Mesenteric fat pad (tissue), 1 donor: ENCODE measurements at places on chromosomes 11 and 22. TPM values are rescaled to one million over a fixed set of nuclear protein-coding genes. Genes with fewer than 3 reads are reported as not detected.

The HBB gene
- 346 TPM for total RNA-seq

The APLP2 gene
- 298 TPM for total RNA-seq

The CNGA4 gene
- not detected for total RNA-seq

The PSMD13 gene
- total RNA-seq = 100 TPM

The NRIP3 gene
- total RNA-seq = 0.87 TPM

The CTSF gene
- total RNA-seq = 44.2 TPM

The TUBA8 gene
- total RNA-seq = 5.1 TPM

The P2RX6 gene
- 1.2 TPM for total RNA-seq

The TPBGL gene
- 1.6 TPM for total RNA-seq

The CCDC89 gene
- 0.84 TPM for total RNA-seq

The CCDC34 gene
- total RNA-seq = 6.2 TPM

The RAC2 gene
- 26.1 TPM for total RNA-seq

The LARGE1 gene
- total RNA-seq = 26.2 TPM

The BTBD18 gene
- total RNA-seq = not detected

The CRYBB2 gene
- not detected for total RNA-seq

The PRODH gene
- total RNA-seq = 2.5 TPM

The MS4A3 gene
- total RNA-seq = not detected

The OR51B2 gene
- not detected for total RNA-seq

The OR52J3 gene
- not detected for total RNA-seq

The SCGB1D2 gene
- not detected for total RNA-seq

The PGR gene
- 2.3 TPM for total RNA-seq

The HTR3B gene
- total RNA-seq = not detected

The OSM gene
- total RNA-seq = 8.0 TPM
